Bronchial epithelial cell (primary cell): ENCODE measurements at places on chromosomes 12 and 14. TPM values are rescaled to one million over a fixed set of nuclear protein-coding genes. Genes with fewer than 3 reads are reported as not detected.

DNA sequence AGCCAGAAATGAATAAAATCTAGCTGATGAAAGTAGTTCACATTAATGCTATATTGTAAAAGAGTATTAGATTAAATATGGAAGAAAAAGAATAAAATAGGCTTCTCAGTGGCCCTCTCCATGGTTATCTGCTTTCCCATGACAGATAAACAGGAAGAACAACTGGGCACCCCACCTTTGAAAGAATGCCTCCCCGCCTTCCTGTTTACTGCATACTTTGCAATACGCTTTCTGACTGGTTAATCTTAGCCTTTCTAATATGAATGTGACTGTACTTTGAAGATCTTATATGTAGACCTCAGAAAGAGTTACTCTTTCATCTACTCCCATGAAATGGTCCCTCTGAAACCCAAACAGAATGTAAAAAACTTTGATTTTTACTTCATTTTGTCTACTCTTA, 34.1 kb upstream of the DAAM1 start:
- DNase-seq, result no peak

DNA sequence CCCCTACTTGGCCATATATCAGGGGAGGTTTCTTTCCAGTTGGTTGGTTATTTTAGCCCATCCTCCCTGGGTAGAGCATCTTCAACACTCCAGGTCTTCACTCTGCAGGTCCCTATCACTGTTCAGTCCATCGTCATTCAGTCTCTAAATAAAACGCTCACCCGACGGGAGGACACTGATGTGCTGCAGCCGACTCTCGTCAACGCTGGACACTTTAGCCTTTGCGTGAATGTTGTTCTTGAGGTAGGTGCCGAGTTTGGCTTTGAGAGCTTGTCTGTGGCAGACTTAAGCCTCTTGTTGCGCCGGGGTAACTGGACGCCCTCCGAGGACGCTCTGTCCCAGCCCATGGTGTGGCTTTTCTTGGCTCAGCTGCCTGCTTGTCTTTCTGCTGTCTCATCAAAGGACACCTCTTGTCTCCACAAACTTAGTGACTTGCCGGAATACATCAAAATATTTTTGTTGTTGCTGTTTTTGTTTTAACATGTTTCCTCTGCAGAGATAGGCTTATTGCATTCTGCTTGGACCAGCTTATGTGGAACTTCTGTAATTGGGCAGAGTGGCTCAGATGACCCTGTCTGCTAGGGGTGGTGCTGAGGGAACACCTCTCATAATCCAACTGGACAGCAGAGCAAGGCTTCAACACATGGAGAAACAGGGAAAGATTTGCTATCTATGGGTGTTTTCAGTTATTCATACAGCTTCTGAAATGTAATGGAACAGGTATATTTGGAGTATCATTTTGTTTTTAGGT, 26.5 kb downstream of the TCTN1 start:
- DNase-seq, result no peak

OAS1 gene
- total RNA-seq, result 1.3 and 4.9 TPM in 2 replicates

DNA sequence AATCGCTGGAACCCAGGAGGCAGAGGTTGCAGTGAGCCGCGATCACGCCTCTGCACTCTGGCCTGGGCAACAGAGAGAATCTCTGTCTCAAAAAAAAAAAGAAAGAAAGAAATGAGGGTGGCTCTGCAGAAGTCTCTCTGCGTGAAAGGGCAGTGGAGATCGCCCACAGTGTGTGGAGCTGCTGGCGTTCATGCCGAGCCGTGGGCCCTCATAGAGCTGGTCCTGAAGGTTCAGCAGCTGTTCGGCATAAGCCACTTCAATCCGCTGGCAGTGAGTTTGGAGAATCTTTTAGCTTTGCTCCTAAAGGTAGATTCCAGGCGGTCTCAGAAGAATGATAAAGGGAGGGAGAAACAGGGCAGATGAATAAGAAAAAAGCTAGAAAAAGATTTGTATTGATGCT, 36.7 kb upstream of the ATP2A2 start:
- DNase-seq, result no peak

LRP1-AS gene
- total RNA-seq, result not detected in 2 replicates

HOTAIR gene
- not detected in 2 replicates for total RNA-seq

GRCh38 chr14:80313806-80314205, 102.5 kb upstream of the DIO2 start:
- DNase-seq, result no peak

DNA sequence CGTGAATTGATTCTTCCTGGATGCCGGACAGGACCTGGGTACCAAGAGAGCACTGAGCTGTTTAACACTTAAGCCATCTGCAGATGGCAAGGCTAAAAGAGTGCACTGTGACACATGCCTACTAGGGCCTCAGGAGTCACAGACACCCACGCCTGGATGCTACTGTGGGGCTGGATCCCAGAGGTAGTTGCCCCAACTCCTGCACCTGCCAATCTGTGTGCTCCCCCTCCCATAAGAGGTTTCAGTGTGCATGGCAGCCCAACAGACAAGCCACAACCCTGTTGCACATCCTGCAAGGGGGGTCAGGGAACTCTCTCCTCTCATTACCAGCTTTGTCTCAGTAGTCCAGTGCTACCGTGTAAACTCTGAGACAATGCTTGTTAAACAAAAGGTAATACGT, 169.0 kb downstream of the CEP128 start:
- no peak for DNase-seq

DNA sequence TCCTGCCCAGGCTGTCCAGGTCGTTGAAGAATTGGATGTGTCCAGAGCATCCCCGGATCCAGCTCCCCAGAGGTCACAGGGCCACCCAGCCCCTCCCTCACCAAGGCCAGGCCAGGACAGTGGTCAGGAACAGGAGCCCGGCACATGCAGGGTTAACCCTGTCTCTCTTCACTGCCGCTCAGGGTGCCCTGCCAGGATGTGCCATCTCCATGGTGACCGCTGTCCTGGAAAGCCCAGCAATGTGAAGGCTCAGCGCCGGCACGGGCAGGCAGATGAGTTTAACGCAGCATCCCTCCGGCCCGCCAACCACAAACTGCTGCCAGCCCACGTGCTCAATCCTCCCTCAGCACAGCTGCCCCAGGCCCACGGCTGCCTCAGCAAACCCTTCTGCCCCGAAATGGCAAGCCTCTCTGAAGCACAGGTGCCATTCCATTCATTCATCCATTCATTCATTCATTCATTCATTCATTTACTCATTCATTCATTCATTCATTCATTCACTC, 4.4 kb downstream of the TMEM179 start:
- no peak for DNase-seq

DNA sequence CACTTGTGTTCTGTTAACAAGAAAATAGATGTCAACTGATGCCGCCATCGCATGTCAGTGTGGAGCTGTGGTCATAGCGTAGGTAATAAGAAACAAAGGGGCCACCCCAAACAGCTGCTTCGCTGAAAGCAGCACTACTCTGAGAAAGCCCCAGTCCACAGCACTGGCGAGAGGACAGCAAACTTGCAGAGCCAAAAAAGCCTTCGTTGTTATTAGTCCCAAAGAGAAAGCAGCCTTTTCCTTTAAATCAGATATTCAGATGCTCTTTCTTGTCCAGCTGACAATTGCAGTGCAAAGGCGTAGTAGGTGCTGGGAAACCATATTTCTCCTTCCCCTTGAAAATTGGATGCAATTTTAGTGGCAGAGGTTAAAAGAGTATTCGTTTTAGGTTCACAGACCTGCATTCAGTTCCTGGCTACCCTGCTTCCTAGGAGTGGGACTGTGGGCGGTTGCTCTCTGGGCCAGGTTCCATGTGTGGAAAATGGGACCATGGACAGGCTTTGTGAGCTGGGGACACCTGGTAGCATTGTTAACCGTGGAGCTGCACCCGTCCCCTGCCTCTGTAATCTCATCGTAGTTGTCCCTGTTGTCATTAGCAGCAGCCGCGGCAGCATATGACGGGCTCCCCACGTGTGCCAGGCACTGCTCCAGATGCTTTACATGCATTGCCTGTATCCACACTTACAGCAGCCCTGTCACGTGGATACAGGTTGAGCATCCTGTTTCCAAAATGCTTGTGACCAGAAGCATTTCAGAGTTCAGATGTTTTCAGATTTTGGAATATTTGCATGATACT, 54.2 kb downstream of the ELK3 start:
- DNase-seq, result no peak

GRCh38 chr12:52442600-52443061, 8.5 kb upstream of the KRT75 start:
- peak; percentile 96 for DNase-seq
